ENCODE measurements at places on chromosomes 7 and 10.

GRCh38 chr7:132760244-132760623, 184.0 kb upstream of the PLXNA4 start:
- no peak for DNase-seq

DNA sequence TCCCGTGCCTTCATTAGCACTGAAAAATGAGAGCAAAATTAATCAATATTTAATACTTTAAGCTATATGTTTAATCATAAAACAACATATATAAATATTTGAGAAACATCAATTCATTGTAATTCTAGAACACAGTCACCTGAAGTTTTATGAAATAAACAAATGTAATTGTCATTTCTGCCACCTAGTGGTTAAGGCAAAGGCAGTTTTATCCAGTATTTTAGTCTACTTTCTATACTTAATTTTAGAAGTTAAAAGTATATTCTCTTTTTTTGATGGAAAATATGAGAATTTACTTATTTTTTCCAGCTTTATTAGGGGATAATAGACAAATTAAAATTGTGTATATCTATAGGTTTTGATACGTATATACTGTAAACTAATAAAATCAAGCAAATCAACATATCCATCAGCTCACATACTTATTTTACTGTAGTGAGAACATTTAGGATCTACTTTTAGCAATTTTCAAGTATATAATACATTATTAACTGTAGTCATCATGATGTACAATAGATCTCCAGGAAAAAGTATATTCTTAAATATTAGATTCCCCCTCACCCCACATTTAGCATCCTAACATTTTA, 16.9 kb downstream of the PCGF6 start:
- DNase-seq: no peak

- no peak for DNase-seq
These were observed 70.4 kb downstream of the ASB13 start for GRCh38 chr10:5595994-5596471.

DNA sequence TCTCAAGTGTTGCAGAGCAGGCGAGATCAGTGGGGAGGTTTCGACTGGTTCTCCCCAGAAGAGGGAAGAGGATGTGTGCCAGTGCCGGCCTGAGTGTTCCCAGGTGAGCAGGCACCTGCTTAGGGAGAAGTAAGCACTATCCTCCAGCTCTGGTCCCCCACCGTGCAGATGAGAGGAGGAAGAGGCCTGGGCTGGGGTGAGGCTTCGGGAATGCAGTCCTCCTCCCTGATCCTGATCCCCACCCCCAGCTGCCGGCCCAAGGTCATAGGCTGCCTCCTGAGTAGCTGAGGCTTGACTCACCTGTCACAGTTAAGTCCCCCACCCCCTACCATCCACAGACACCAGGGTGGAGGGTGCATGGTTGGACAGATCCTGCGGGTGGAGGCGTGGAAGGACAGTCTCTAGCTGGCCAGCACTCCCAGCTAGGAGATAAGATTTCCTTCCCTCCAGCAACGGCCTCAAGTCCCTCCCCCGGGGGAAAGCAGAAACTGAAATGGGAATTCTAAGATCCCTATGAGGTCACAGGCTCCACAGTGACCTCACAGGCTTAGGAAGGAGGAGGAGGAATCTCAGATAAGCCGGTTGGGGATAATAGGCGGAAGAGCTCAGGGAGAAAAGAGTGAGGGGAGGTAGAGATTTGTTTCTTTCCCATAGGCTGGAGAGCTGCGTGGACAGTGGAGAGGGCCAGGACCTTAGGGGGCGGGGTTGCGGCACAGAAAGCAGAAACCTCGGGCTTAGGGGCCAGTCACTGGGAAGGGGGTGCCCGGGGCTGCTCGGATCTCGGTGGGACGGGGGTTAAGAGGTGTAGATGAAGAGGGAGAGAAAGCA, 1.0 kb downstream of the LRCH4 start:
- DNase-seq: no peak

GRCh38 chr10:6669269-6669859, 89.3 kb upstream of the PRKCQ start:
- DNase-seq: no peak

DNA sequence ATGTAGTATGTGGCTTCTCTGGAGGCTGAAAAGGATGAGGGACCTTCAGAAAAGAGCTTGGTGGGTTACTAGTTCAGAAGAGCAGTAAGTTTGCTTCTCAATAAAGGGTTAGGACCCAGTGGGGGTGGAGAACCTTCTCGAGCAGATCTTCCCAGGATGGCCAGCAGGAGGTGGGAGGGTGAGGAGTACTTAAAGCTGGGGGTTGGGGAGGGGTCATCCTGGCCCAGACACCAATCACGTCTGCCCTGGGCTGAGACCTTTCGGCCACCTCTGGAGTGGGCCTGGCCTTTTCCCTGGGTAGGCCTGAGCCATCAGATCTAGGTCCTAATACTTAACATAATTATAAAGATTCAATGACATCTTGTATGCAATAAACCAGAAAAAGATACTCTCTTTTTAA, 149.0 kb upstream of the TCF7L2 start:
- no peak for DNase-seq

- DNase-seq: no peak
These were observed 206.7 kb upstream of the KCTD7 start for GRCh38 chr7:66421830-66422475.

GRCh38 chr10:74969093-74969492, 142.4 kb upstream of the SAMD8 start:
- DNase-seq: no peak

DNA sequence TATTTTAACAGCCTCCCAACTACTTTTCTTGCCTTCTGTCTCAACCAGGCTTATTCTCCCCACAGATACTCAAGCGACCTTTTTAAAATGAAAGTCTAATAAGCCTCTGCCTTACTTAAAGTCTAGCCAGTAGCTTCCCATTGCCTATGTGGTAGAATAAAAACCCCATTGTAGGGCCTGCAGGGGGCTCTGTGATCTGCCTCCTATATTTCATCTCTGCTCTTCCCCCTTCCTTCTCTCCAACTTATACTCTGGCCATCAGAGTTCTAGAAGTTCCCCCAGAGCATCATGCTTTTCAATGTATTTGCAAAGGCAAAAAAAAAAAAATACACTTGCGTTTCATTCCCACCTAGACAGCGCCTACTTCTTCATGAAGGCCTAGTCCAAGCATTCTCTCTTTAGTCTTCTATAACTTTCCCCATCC, 167.7 kb upstream of the ADO start:
- DNase-seq: no peak
